ENCODE measurements at places on chromosomes 5 and 9. TPM values are rescaled to one million over a fixed set of nuclear protein-coding genes. Genes with fewer than 3 reads are reported as not detected.

HTR4 gene
- total RNA-seq, result not detected

DNA sequence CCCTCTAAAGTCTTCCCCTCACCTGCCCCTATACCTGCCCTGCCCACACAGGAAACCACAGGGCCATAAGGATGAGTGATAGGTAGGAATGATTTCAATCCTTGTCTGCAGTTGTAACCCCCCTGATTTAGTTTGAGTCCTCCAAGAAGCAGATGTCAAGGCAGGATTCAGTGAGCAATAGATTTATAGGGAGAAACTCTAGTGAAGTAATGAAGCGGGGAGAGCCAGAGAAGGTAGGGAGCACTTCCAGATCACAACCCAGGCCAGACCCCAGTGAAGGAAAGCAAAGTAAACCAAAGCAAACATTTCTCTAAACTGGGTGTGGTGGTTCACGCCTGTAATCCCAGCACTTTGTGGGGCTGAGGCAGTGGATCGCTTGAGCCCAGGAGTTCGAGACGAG is 22.4 kb downstream of the ENC1 start:
- DNase-seq, result no peak
- H3K27ac ChIP-seq, result no peak overlapping the region
- H3K36me3 ChIP-seq, result no peaks in the 10 kb centered on the region
- H3K27me3 ChIP-seq, result no peaks in the 10 kb centered on the region
- no peak overlapping the region for H3K4me3 ChIP-seq

- H3K4me1 ChIP-seq, result no peaks in the 10 kb centered on the region
- H3K36me3 ChIP-seq, result no peaks in the 10 kb centered on the region
- H3K27ac ChIP-seq, result no peak overlapping the region
- no peaks in the 10 kb centered on the region for H3K27me3 ChIP-seq
- no peak overlapping the region for H3K4me3 ChIP-seq
- DNase-seq, result no peak
These were observed 1163.0 kb downstream of the TAF11L14 start for GRCh38 chr5:18797222-18797621.

IFNA2 gene
- total RNA-seq, result not detected
